SK-N-SH treated with all-trans-retinoic acid at 6 μM for 48 hours (cell line): ENCODE measurements at places on chromosomes 13 and 19.

DNA sequence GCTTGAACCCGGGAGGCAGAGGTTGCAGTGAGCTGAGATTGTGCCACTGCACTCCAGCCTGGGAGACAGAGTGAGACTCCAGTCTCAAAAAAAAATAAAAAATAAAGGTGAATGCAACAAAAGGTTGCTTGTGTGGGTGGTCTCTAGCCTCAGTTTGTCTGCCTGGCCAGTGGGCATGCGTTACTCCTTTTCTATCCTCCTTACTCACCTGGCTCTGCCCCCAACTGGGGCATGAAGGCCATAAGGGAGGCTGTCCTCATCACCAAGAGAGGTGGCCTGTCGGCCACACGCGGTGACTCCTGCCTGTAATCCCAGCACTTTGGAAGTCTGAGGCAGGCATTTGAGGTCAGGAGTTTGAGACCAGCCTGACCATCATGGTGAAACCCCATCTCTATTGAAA, 1.9 kb upstream of the JUND start:
- ATAC-seq = no peak

GRCh38 chr19:21323000-21323399, 6.2 kb downstream of the ZNF708 start:
- no peak for ATAC-seq

- ATAC-seq = no peak
Measured at GRCh38 chr13:21688056-21688455, 17.2 kb downstream of the FGF9 start.

GRCh38 chr13:102214956-102215355, 186.9 kb downstream of the FGF14 start:
- no peak for ATAC-seq

DNA sequence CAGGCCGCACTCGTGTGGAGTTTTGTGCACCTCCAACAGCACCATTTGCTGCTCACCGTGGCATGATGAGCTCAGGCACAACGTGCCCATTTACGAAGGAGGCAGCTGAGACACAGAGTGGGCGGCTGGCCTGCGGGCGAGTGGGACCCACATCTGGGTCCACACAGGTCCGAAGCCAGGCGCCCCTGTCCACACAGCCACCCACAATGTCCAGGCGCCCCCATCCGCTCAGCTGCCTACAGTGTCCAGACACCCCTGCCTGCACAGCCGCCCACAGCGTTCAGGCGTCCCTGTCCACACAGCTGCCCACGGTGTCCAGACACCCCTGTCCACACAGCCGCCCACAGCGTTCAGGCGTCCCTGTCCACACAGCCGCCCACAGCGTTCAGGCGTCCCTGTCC, 42.5 kb upstream of the F7 start:
- no peak for ATAC-seq

DNA sequence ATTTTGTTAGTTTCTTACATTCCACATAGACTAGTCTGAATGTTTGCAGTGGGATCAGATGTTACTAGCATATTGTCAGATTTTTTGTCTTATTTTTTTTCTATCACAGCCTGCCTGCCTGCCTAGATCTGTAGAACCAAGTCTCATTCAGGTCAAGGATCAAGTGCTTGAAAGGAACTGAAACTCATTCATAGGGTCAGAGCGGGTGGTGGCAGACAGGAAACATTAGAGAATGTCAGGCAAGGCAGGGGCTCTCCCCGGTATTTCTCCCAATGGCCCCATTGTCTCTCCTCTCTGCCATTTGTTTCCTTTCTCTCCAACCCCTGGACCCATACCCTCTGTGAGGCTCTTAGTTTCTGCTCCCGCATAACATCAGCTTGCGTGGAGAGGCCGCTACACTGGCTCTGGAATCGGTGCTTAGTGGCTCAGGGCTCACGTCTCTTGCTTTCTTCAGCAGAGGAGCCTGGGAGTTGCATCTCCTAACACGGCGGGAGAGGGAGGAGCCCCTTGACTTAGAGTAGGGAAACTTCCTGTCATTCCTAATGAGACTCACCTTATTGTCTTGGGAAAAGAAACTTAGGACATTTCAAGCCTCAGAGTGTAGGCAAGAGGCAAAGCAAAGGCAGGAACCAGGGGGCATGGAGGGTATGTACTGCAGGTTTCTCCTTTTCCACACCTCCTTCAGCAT, 35.6 kb upstream of the SPATA13 start:
- ATAC-seq = no peak

DNA sequence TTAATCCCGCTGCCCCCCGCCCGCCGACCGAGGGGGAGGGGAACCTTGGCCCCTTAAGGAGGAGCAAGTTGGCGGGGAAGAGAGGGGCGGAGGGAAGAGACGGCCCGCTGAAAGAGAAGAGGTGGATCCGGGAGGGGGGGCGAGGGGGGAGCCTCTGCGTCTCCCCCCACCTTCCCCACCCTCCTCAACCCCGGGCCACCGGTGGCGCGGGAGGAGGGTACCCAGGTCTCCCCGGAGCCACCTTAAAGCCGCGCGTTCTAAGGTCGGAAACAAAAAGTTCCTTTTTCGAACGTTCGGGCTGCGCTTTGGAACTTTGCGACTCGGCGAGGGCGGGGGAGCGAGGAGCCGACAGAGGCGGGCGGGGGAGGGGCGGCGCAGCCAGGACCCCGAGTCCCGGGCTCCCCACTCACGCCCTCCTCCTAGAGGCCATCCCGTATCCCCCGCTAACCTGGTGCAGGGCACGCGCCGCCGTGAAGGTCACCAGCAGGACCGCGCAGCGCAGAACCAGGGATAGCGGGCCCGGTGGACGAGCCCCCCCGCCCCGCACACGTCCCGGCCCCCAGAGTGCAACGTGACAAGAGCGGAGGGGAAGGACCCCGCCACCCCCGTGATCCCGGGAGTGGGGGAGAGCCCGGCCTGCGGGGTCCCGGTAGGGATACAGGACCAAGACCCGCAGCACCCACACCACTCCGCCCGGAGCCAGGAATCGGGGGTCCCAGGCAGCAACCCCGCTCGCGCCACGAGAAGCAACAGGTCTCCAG, 659 bp downstream of the ERF start:
- ATAC-seq = peak; percentile 4
